ENCODE measurements at places on chromosomes 4 and X. TPM values are rescaled to one million over a fixed set of nuclear protein-coding genes. Genes with fewer than 3 reads are reported as not detected.

Gene GAGE12G
- total RNA-seq = not detected

Gene RAB9B
- total RNA-seq = 1.5 TPM

Gene MAGEA2B
- total RNA-seq = not detected

DNA sequence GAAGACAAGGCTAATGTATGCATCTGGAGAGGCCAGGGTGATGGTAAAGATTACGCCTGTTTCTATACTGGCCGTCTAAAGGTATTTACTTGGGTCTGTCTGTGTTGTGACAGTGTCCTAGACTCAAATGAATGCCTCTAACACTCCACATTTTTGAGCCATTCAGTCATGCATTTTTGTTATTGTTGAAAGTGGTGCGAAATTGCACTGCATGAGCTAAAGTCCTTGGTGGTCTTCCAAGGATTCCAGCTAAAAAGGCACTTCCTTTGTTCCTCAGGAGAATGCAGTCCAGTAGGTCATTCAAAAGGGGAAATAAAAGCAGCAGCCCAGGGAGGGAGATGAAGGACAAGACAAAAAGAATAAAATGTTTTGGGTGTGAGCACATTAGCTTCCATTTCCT is 3.0 kb downstream of the GPC4 start:
- no peak for DNase-seq

- DNase-seq = no peak
These were observed 564.4 kb downstream of the TMA16 start for GRCh38 chr4:164058776-164059445.

DNA sequence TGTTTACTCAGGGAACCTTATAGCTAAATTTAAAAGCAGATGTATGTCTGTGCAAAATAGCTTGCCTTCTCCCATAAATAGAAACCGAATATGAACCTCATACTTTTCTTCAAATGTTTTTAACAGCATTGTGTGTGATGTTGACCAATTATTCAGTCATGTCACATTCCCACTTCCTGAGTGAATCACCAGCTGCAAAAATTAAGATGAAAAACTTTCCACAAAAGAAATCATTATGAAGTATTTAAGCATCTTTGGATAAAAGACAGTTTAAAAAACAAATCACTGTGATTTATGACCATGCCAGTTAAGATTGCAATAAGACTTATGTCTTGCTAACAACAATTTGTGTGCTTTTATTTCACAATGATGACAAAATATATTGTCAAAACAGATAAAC is 220.1 kb downstream of the PDGFC start:
- no peak for DNase-seq

DNA sequence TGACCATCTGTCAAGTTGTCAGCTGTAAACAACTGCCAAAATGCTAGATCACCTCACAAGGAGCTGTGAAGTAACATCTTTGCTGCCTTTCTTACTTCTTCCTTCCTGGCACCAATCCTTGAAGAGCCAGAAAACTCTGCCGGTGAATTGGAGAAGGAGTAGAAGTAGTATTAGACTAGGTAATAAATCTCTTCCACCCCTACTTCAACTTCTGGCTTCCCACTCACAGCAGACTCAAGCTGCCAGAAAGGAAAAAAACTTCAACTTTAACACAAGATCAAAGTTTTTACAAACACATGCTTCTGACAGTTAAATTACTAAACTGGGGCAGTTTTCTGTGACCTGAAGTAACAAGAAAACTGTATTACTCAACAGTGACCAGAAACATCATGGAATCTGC is 164.7 kb upstream of the SLC7A11 start:
- DNase-seq = no peak
